T-helper 17 cell (primary cell): ENCODE measurements at places on chromosomes 2 and 18.

DNA sequence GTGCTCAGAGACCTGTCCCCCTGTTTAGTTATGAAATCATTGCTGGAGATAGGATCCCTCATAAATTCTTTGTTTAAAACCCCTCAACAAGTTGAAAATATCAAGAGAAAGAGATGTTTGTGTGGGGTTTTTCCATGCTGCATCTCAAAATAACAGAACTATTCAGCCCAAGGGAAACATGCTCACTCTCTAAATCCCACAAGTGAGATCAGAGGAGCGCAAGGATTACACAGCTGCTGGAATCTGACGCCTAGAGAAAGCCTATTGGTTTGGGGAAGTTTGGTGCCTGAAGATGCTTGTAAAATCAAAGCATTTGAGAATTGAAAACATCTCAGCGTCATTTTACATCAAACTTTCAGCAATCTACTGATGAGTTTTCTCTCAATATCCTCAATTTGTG, 7.9 kb downstream of the FSHR start:
- H3K4me1 ChIP-seq = no peaks in the 10 kb centered on the region
- H3K27me3 ChIP-seq = no peaks in the 10 kb centered on the region

DNA sequence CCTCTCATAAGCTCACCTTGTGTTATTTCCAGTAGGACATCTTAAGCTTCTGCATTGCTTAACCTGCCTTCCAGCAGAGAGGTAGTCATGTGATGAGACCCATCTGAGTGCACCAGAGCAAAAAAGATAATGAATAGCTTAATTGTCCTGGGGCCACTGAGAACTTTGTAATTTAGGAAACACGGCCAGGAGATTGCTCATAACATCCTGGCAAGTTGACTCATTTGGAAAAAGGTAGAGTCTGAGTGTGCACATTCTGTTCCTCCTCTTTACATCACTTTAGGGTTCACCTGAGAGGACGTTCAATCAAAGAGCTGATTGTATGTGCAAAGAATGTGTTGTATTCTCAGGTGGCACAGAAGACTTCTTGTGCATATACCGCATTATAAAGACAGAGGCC, 830.2 kb upstream of the SOX11 start:
- H3K4me1 ChIP-seq = no peaks in the 10 kb centered on the region
- H3K27me3 ChIP-seq = no peaks in the 10 kb centered on the region
- no peak for DNase-seq
- no peak overlapping the region for H3K4me3 ChIP-seq

DNA sequence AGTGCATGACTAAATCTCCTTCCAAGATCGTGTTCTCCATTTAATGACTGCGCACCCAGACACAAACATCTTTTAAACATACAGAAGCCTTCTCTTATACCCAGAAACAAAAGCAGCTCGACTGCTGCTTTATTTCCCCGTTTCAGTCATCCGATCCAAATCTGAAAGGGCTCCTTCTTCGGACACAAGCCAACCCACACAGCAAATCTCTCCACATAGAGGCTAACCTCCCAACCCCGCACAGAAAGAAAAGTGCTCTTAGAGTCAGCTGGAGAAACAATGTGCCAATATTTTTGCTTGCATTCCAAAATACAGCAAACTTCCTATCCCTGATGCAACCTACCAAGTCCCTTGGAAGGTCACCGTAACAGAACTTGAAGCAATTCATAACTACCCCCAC, 29.1 kb downstream of the GAREM1 start:
- no peaks in the 10 kb centered on the region for H3K36me3 ChIP-seq
- H3K27me3 ChIP-seq = peaks cover 20% of the 10 kb centered on the region

- H3K27me3 ChIP-seq = peaks cover 20% of the 10 kb centered on the region
- no peak for DNase-seq
- H3K36me3 ChIP-seq = no peaks in the 10 kb centered on the region
- H3K27ac ChIP-seq = no peak overlapping the region
- peaks cover 4% of the 10 kb centered on the region for H3K4me1 ChIP-seq
These were observed 64.1 kb upstream of the ZNF532 start for GRCh38 chr18:58800582-58800981.

- peak overlapping the region; percentile 88 for H3K4me3 ChIP-seq
- peak overlapping the region; percentile 100 for H3K27ac ChIP-seq
- no peaks in the 10 kb centered on the region for H3K27me3 ChIP-seq
- DNase-seq = peak; percentile 67
These were observed 50.1 kb upstream of the LPIN2 start for GRCh38 chr18:3062798-3063680.

DNA sequence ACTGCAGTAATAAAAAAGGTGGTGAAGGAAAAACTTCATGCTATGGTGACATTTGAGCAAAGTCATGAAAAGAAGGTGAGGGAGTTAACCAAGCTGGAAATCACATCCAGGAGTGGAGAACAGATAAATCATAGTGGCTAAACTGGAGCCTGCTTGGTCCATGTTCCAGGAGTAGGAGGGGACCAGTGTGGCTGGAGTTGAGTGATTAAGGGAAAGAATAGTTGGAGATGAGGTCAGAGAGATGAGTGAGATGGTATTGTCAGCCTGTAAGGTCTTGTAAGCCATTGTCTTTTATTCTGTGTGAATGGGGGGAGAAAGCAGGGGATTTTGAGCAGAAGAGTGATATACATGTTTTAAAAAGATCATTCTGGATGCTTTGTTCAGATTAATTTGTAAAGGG, 52.3 kb downstream of the NABP1 start:
- no peaks in the 10 kb centered on the region for H3K36me3 ChIP-seq
- H3K4me3 ChIP-seq = no peak overlapping the region
- H3K4me1 ChIP-seq = no peaks in the 10 kb centered on the region
- H3K27ac ChIP-seq = no peak overlapping the region
- DNase-seq = no peak

GRCh38 chr2:233399306-233400225, 45.3 kb downstream of the DGKD start:
- peaks cover 40% of the 10 kb centered on the region for H3K4me1 ChIP-seq
- H3K4me3 ChIP-seq = peak overlapping the region; percentile 73
- H3K27ac ChIP-seq = peak overlapping the region; percentile 90

DNA sequence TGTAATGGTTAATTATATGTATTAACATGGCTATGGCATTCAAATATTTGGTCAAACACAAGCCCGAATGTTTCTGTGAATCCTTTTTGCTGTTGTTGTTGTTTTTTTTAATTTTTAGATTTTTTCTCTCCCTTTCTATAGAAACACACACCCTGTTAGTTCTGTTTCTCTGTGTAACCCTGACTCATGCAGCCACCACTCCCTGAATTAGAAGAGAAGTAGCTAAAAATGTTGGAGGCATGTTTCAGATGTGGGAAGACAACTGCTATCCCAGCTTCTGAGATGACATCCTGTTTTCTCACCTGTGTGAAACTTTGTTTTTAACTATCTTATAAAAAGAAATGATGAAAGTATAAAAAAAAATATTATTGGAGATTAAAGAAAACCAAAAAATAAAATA, 219.6 kb upstream of the RGPD4 start:
- H3K4me3 ChIP-seq = no peak overlapping the region
- no peak for DNase-seq
- H3K27ac ChIP-seq = no peak overlapping the region
- H3K4me1 ChIP-seq = no peaks in the 10 kb centered on the region

DNA sequence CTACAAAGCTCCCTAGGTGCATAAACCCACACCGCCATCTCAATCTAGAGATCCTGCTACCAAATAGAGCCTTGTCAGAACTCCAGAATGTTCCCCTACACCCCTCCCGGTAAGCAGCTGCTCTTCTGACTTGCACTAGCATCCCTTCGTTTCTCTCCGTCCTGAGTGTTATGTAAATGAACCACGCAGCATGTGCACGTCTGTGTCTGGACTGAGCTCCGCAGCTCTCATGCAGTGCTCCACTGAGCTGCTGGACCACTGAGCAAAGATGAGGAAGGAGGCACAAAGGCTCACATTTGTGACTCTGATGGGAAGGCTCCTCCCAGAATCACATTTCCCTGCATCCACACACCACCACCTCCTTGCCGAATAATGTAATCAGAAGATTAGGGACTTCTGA, 203.6 kb downstream of the MYT1L start:
- H3K4me3 ChIP-seq = no peak overlapping the region
- H3K27ac ChIP-seq = no peak overlapping the region
- H3K4me1 ChIP-seq = no peaks in the 10 kb centered on the region
- H3K36me3 ChIP-seq = no peaks in the 10 kb centered on the region
- DNase-seq = no peak

GRCh38 chr2:190180313-190181122, 118.0 kb upstream of the MSTN start:
- DNase-seq = peak; percentile 11
- H3K27ac ChIP-seq = no peak overlapping the region
- peak overlapping the region; percentile 57 for H3K4me3 ChIP-seq
- peaks cover 34% of the 10 kb centered on the region for H3K27me3 ChIP-seq
- H3K36me3 ChIP-seq = no peaks in the 10 kb centered on the region
- peaks cover 10% of the 10 kb centered on the region for H3K4me1 ChIP-seq

GRCh38 chr2:109275120-109276012, 146.4 kb downstream of the SH3RF3 start:
- peaks cover 11% of the 10 kb centered on the region for H3K27me3 ChIP-seq
- DNase-seq = no peak

DNA sequence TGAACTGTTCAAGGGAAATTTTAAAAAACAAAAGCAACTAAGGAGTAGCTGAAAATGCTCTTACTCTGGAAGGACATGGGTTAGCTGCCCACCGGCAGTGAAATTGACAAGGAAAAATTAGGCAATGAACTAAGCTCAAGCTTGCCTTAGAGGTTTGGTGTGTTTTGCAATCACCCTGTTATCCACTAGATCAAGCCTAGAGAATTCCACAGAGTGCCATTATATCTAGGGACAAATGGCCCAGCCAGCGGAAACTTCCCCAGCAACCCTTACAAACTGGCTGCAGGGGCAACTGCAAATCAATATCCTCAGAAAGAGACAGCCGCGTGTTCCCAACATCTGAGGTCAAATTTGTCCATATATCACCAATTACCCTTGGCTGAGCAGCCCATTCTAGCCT, 258.2 kb downstream of the SP3 start:
- no peaks in the 10 kb centered on the region for H3K36me3 ChIP-seq
- H3K27me3 ChIP-seq = peaks cover 14% of the 10 kb centered on the region
- H3K27ac ChIP-seq = no peak overlapping the region
- no peak for DNase-seq
- no peak overlapping the region for H3K4me3 ChIP-seq
- H3K4me1 ChIP-seq = no peaks in the 10 kb centered on the region

DNA sequence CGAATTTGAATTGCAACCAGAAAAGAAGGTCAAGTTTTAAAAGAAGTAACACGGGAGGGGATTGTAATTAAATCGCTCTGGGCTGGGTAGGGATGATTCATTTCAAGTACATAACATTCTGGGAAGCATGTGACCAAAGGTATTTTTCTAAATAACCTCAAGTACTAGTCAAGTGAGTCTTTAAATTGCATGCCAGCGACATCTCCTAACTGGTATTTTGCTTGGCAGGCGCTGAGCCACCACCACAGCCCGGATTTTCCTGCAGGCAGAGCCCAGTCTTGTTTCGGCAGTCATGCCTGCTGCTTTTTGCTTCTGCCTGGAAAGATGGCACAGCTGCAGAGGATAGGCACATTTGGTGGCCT, 33.7 kb upstream of the NPAS2 start:
- no peaks in the 10 kb centered on the region for H3K27me3 ChIP-seq
- peaks cover 4% of the 10 kb centered on the region for H3K4me1 ChIP-seq
- H3K36me3 ChIP-seq = no peaks in the 10 kb centered on the region
- H3K4me3 ChIP-seq = no peak overlapping the region
- no peak overlapping the region for H3K27ac ChIP-seq

DNA sequence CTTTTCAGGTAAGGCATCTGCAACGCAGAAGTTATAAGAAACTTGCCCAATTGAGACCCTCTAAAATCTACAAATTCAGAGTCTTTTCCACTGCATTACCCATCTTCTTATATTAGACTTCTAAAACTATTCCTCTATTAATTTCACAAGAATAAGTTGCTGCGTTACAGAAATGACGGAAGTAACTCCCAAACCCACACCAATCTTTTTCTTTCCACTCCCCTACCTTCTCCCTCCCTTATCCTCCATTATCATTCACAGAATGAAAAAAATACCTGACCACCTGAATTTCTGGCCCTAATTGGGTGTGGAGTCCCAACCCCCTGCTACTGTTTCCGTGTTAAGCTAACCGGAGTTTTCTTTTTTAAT, 689 bp downstream of the RPRD1A start:
- H3K27me3 ChIP-seq = no peaks in the 10 kb centered on the region
- peaks cover 21% of the 10 kb centered on the region for H3K4me1 ChIP-seq
- no peak for DNase-seq
- H3K27ac ChIP-seq = peak overlapping the region; percentile 92

- no peaks in the 10 kb centered on the region for H3K27me3 ChIP-seq
- peaks cover 21% of the 10 kb centered on the region for H3K4me1 ChIP-seq
- no peak for DNase-seq
- H3K27ac ChIP-seq = no peak overlapping the region
- H3K36me3 ChIP-seq = no peaks in the 10 kb centered on the region
These were observed 51.0 kb downstream of the SF3B1 start for GRCh38 chr2:197383825-197384224.

DNA sequence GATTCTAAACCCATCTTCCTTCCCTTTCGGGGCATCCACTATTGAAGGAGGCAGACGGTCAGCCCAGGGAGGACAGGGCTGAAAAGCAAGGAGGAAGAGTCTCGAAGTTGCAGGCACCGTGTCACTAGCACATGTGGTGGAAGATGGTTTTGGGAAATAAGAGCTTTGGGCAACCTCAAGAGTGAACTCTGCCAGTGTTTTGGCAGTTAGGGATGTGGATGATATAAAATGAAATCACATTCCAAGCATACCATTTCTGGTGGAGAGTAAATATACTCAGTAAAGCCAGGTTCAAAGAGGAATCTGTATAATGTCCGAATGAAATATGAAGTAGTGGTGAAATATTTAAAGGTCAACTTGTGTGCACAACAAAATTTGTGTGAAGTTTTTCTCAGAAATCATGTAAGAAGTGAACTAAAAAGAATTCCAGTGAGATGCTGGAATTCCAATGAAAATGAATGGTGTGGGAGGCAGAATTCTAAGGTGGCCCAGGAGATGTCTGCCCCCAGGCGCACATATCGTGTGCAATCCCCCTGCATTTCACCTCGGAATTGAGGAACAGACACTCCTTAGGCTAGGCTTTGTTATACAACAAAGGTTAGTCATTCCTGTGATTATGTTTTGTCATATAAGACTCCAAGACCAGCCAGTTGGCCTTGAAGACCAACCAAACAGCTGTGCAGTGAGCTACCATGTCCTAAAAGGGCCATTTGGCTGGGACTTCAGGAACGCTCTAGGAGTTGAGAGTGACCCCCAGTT, 147.1 kb downstream of the SH3BP4 start:
- no peaks in the 10 kb centered on the region for H3K36me3 ChIP-seq

DNA sequence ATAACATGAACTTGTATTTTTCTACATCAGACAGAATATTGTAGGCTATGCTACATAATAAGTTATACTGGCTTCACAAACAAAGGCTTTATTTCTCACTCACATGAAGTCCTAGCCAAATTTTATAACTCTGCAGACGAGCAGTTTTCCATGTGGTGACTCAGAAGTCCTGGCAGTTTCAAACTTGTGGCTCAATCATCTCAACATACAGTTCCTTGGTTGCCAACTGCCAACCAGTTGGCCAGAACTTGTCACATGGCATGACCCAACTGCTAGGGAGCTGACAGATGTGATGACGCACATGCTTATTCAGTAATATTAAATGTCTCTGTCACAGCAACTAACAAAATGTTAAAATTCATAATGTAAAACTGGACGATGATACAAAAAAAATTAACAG, 63.8 kb upstream of the ZC3H15 start:
- no peaks in the 10 kb centered on the region for H3K27me3 ChIP-seq
- no peak for DNase-seq
- H3K36me3 ChIP-seq = no peaks in the 10 kb centered on the region
- peaks cover 8% of the 10 kb centered on the region for H3K4me1 ChIP-seq
